ENCODE measurements at places on chromosomes 2 and 18.

GRCh38 chr2:217410681-217410960, 550.8 kb upstream of the TNP1 start:
- no peak for DNase-seq

DNA sequence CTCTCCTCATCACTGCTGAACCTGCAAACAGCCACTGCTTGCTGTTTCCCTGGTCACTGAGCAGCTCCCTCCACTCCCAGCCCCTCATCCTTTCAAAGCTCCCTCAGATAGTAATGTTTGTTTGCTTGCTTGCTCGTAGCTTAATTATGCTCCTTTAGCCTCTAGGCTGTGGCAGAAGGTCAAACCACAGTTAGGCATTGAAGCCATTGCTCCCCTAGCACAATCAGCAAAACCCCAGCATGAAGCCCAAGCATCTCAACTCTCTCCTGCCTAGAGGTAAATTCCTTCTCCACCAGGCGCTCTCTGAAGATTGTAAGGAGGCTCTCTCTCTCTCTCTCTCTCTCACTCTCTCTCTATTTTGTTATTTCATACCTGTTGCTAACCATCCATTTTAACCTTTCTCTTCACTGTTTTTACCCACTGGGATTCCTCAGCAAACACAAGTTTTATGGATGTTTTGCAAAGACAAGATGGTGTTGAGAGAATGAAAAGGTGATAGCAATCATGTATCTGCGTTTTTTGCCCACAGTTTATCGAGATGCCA, 135.9 kb upstream of the HNRNPA3 start:
- no peak for DNase-seq

DNA sequence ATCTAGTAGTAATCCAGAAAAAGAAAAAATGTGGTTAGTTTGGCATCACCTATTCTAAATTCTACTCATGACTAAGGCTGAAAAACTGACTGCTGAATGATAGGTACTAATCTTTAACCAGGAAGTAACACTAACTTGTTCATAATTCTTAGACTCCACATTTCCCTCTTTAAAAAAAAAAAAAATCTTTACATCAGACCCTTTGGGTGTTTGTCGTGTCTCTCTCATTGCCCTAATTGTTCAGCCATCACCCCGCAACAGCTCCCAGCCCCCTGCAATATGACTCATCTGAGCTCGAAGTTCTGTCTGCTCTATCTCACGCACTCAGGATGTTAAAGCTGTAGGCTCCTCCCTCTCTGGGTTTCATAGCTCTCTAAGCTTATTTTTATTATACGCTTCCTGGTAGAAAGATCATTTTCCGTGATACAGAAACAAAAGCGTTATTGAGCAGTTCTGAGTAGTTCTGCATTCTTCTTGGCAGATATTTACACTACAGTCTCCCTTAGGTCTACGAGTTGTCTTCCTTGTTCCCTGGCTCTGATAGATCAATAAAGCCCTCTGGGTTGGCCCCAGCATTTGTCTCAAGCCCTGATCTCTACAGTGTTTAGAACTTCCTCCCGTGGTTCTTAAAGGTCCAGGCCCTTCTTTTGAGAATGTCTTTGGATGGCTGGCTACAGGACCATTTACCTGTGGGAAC, 95.6 kb downstream of the TNFRSF11A start:
- DNase-seq, result no peak

DNA sequence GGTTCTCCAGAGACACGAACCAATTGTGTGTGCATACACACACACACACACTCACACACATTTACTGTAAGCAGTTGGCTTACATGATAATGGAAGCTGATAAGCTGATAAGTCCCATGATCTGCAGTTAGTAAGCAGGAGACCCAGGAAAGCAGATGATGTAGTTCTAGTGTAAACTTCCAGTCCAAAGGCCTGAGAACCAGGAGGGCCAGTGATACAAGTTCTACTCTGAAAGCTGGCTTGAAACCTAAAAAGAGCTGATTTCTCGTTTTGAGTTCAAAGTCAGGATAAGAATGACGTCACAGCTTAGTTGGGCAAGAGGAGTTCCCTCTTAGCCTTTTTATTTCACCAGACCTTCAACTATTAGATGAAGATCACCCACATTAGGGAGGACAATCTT, 558.8 kb upstream of the PIK3C3 start:
- no peak for DNase-seq

- no peak for DNase-seq
Observed at GRCh38 chr2:45178854-45179253, 169.6 kb upstream of the SIX2 start.

DNA sequence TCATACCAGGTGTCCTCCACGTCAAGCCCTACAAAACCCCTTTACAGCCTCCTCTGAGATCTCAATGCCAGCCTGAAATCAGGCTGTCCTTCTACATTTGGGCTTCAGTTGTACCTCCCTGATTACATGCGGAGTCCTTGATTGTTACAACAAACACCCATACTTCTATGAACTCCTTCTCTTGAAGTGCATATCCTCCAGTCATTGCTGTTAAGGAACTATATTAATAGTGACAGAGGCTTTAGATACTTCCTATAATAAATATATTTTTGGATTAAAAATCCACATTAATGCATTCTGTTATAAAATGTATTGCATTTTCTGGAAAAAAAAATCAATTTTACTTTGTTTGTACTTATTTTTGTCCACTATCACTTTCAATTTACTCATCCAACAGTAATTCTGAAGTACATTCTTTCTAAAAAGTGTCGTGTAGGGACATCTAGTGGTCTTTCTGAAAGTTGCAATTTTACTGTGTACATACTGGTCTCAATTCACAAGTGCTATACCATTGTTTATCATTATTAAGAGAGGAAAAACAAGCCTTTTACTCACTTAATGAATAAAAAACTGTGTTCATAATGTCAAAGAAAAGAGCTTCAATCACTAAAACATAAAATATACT, 316.4 kb downstream of the DSEL start:
- DNase-seq, result peak; percentile 1

- no peak for DNase-seq
Observed at GRCh38 chr18:77708826-77709506, 459.3 kb downstream of the GALR1 start.

GRCh38 chr2:12164689-12165088, 418.3 kb downstream of the LPIN1 start:
- no peak for DNase-seq

DNA sequence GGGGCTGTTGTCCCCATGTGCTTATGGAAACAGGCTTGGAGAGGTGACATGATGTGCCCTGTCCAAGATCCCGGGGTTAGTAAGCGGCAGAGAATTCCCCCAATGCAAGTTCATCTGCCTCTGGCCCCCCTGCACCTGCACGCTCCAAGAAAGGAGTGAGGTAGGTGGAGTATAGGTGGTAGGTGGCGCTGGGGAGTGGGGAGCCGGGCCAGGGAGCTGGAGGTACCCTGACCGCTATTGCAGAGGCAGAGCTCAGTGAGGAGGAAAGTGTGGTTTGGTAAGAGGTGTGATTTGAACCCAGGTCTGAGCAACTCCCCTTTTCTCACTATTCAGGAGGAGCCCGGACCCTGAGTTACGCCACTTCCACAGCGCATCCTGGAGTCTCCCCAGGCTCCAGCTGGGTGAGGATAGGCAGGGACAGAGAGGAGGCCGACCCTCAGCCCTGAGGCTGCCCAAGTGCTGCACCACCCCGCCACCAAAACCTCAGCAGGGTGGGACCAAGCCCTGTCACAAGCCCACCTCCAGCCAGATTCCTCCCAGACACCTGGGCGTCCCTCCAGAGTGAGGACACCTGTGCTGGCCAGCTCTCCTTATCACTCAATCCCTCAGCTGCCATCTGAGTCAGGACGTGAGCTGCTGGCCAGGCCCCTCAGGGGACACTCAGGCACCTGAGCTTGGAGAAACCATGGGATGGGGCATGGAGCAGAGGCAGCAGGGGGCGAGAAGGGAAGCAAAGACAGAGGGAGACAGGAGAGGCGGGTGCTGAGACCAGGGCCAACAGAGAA, 5.6 kb downstream of the HAAO start:
- no peak for DNase-seq

DNA sequence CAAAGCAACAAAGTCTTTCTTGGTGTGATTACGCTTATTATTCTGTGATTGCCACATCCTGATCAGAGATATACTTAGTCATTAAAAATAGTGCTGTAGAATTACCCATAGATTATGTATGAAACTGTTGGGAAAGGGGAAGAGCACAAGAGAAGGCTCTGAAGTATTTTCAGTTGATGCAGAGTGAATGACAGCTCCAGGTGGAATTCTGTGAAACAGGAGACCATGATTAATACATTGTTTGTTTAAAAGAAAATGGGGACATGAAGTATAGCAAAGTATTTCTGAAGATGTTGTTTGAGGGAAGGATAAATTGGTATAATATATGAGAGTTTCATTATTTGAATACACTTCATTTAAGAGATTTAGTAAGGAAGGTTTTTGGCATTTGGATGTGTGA, 307.6 kb upstream of the CDH20 start:
- no peak for DNase-seq

- DNase-seq, result no peak
Observed at GRCh38 chr18:79156327-79156726, 87.1 kb downstream of the ATP9B start.

GRCh38 chr18:54787616-54788015, 40.7 kb upstream of the RAB27B start:
- DNase-seq, result no peak

Data from NCI-H1048 (cell line).